HCT116 (cell line): ENCODE measurements at places on chromosomes 12 and 14. TPM values are rescaled to one million over a fixed set of nuclear protein-coding genes. Genes with fewer than 3 reads are reported as not detected.

GRCh38 chr12:116773276-116773731, 35.2 kb downstream of the RNFT2 start:
- DNase-seq: peak; percentile 12

The USP44 gene
- 0.17 TPM for total RNA-seq

- DNase-seq: peak; percentile 18
These were observed 702.7 kb downstream of the TMTC2 start for GRCh38 chr12:83389237-83389996.

GRCh38 chr14:59283361-59283760, 94.9 kb downstream of the DAAM1 start:
- DNase-seq: no peak

DNA sequence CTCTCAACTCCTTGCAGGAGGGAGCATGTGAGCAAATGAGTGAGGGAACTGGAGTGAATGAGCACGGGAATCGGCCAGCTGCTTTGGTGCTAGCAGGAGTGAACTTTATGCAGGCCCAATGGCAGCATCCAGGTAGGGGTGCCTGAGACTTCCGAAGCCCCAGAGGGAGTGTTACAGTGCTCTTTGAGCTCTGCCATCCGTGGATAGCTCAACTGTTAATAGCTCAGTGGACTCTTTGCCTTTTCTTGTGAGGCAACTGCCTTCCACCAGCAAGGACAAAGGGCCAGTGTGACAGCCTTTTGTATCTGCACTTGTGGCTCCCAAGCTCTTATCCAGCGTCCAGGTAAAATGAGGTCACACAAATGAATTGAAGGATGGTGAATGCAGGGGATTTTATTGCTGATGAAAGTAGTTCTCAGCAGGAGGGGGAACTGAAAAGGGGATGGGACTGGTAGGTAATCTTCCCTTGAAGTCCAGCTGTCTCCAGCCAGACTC, 12.9 kb downstream of the CREBL2 start:
- DNase-seq: no peak

GRCh38 chr12:113142173-113142885, 6.8 kb upstream of the RASAL1 start:
- no peak for DNase-seq

The HOXC10 gene
- 3.8 TPM for total RNA-seq

- DNase-seq: no peak
These were observed 154.9 kb upstream of the CCND2 start for GRCh38 chr12:4118601-4119156.

- no peak for DNase-seq
These were observed at the start of gene NTN4 for GRCh38 chr12:95790033-95790916. NTN4 (minus strand) TSS chr12:95790764; CDS start chr12:95790309, 455 bp downstream.

The NELL2 gene
- total RNA-seq: 1.1 TPM

The CIROP gene
- total RNA-seq: not detected

DNA sequence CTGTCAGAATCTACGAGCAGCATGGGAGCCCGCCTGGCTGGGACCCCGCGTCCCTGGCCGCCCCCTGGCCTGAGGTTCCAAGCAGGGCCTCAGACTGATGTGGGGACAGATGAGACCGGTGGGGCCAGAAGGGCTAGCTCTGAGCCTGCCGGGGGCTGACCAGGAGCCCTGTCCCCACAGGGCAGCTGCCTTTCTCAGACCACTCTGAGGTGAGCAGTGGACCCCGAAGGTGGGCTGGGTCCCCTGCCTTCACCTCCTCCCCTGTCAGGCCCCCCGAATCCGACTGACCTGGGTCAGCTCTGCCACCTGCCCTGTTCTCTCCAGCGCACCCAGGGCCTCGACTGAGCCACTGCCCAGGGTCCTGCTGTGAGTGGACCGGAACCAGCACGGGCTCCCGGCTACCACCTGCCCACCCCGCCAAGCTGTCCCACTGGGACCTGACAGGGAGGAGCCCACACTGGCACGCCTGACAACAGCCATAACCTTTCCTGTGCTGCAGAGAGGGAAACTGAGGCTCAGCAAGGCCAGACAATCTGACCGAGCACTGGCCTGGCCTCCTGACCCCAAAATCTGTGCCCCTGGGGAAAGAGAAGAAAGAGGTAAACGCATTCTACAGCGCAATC, 29.7 kb upstream of the TMEM179 start:
- no peak for DNase-seq

The KRT6B gene
- not detected for total RNA-seq

DNA sequence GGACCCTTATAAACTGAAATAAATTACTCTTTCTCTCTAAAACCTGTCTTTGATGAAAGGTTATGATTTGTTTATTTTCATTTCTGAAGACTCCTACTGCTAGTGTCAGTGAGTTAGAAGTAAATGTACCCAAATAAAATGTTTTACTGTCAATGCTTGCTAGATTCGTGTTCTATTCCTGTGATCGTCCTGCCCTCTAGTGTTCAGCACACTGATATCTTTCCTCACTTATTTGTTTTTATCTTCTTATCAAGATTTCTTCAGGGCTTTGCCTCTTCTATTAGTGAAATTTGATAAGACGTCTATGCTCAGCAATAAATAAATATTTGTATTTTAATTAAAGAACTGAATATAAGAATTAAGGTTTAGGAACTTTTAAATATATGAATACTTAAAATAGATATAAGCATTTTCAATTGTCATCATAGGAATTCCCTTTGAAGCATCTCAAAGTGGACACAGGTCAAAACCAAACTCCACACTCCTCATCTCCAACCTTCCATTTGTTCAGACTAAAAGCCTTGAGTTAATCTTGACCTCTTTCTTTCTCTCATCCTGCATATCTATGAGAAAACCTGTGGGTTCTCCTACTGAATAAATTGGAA, 75.8 kb downstream of the C12orf50 start:
- peak; percentile 41 for DNase-seq

GRCh38 chr12:10557329-10557728, 51.6 kb downstream of the EIF2S3B start:
- no peak for DNase-seq

DNA sequence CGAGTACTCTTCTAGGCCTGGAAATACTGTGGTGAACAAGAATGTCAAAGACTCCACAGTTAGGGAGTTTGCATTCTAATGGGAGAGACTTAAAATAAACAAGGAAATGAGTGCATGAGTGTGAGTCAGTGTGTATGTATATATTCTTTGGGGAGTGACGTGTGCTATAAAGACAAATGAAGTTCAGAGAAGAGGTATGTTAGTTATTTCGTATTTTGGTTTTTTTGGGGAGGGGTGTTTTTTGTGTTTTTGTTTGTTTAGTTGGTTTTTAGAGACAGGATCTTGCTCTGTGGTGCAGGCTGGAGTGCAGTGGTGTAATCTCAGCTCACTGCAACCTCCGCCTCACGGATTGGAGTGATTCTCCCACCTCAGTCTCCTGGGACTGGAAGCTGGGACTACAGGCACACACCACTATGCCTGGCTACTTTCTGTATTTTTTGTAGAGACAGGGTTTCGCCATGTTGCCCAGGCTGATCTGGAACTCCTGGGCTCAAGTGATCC, 74.3 kb downstream of the SRGAP1 start:
- no peak for DNase-seq

The GPR137C gene
- total RNA-seq: 0.89 TPM

GRCh38 chr14:104283197-104284106, 145.1 kb downstream of the KIF26A start:
- DNase-seq: no peak

- no peak for DNase-seq
These were observed 136.1 kb downstream of the KICS2 start for GRCh38 chr12:64085996-64086395.

The LMNTD1 gene
- not detected for total RNA-seq

GRCh38 chr14:22556021-22556989, 32.7 kb downstream of the DAD1 start:
- DNase-seq: no peak

DNA sequence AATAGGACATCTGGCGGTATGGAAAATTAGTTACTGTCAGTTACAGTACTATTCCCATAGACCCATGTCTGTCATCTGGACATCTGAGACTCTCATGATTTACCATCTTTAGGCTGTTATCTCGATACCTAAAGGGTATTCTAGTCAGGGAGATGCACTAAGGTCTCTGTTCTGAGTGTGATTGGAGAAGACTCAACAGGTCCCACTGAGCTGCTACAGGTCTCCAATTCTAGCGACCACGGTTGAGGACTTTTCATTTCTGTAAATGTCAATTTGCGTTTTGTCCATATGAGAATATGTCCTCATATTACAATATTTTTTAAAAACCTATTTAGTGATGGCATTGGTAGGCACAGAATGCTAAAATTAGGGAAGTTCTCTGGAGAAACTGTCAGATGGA, 1160.2 kb downstream of the TMEM121 start:
- no peak for DNase-seq

- DNase-seq: no peak
These were observed at the start of gene LIN7A for GRCh38 chr12:80937391-80938238. LIN7A (minus strand) TSS chr12:80937934; CDS start chr12:80937722, 212 bp downstream.

DNA sequence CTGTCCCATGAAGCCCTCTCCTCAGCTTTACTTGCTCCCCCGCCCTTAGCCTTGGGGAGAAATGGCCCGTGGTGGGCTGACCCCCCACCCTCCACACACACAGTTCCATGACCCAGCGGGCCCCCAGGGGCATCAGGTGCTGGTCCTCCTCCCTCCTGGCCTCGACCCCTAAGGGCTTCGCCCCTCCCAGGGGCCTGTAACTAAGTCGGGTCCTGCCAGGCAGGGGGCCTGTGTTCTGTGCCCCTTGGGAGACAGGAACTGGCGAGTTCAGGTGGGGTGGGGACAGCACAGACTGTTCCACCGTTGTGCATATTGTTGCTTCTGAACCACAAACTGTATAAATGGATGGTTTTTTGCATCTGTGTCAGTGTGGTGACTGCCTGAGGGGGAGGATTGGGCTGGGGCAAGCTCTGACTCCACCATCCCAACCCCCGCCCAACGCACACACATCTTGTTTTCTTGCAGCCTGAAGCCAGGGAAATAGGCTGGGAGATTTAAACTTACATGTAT, 8.8 kb downstream of the TAMALIN start:
- no peak for DNase-seq

The DCN gene
- 3.6 TPM for total RNA-seq

- DNase-seq: no peak
These were observed 92.8 kb upstream of the TMTC2 start for GRCh38 chr12:82593901-82594396.

DNA sequence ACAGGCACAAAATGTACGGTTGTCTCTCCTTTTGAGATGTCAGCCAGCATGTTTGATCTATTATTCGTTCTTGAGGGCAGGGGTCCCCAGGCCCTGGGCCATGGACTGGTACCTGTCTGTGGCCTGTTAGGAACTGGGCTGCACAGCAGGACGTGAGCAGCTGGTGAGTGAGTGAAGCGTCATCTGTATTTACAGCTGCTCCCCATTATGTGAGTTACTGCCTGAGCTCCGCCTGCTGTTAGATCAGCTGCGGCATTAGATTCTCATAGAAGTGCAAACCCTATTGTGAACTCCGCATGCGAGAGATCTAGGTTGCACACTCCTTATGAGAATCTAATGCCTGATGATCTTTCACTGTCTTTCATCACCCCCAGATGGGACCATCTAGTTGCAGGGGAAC, 41.4 kb upstream of the SCN8A start:
- no peak for DNase-seq

- no peak for DNase-seq
These were observed 179.6 kb downstream of the TMTC2 start for GRCh38 chr12:82866227-82866775.

DNA sequence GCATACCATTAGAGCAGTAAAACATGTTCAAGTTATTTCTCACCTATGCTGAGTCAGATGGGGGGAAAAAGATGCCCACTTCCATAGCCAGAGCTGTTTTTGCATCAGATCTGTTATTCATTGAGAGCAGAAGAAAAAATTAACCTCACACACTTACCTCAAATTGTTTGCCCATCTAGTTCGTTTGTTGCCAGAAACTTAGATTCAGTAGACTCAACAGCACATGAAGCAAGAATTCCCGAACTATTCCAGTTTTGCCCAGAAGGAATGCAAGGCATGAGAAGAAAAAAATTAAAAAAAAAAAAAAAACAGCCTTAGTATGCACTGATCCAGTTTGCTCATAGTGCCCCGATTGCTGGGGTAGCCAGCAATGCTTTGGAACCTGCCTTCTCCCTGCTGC, 12.4 kb upstream of the DPF3 start:
- DNase-seq: no peak

The CLEC9A gene
- total RNA-seq: not detected

DNA sequence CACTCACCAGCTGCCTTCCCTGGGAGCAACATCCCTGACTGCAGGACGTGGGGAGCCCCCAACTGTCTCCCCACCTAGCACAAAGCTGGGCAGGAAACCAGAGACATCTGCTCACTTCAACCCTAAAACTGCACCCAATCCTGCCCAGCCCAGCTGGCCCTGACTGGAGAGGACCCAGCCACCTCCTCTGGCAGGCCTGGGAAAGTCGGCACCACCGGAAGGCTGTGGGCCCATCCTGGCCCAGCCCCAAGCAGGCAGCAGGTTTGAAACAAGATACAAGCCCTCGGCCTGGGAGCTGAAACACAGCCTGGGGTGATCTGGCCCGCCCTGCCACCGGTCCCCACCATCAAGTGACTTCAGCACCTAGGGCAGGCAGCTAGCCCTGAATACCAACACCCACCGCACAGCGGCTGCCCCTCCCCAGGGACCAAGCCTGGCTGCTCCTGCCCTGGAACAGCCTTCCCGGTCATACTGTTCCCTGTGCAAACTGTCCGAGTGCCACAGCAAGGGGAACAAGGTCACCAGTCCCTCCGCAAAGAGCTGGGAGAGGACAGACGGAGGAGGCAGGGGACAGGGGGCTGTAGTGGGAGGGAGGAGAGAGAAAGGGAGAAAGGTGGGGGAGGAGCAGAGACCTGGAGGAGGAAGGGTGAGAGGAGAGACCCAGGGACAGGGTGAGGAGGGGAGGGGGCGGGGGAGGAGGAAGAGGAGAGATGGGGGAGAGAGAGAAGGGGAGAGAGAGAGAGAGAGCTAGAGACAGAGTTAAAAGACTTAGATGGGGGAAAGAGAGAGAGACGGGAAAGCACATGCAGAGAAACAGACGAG, 115.7 kb downstream of the RFLNA start:
- no peak for DNase-seq

DNA sequence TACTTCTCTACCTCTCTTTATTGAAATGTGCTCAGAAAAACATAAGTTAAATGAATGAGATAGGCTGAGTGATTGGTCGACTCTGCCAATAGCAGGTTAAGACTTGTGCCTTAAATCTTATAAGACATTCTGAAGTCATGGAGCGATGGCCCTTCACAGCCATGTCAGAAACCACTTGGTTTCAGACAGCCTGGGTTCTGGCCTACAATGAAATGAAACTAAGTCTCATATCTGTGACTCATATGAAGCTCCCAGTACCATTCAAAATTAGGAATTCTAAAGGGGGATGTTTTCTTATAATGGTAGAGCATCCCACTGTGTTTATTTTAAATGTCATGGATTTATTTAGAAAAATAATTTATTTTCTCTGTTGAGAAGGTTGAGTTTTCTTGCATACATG, 42.6 kb downstream of the PLXNC1 start:
- DNase-seq: no peak

The LHX5 gene
- total RNA-seq: 2.4 TPM

The KRT82 gene
- total RNA-seq: not detected

GRCh38 chr14:92656306-92657081, 91.9 kb downstream of the LGMN start:
- no peak for DNase-seq

The CDKN3 gene
- total RNA-seq: 62.5 TPM

- DNase-seq: no peak
These were observed 19.4 kb upstream of the KRT18 start for GRCh38 chr12:52929538-52929937.

- DNase-seq: no peak
These were observed 518 bp downstream of the GSKIP start for GRCh38 chr14:96363751-96364336.
